A549 treated with ZK216348 at 1 μM for 4 hours (cell line): ENCODE measurements at places on chromosomes 7 and 10. TPM values are rescaled to one million over a fixed set of nuclear protein-coding genes. Genes with fewer than 3 reads are reported as not detected.

ZNF282 gene
- 15.0 to 25.3 TPM (median 23.6 TPM) in 5 replicates for total RNA-seq

MSS51 gene
- total RNA-seq, result 0.40 to 0.65 TPM (median 0.62 TPM) in 5 replicates

ZNF853 gene
- 1.8 to 3.4 TPM (median 2.8 TPM) in 5 replicates for total RNA-seq

SYT15 gene
- 2.0 to 3.9 TPM (median 2.3 TPM) in 5 replicates for total RNA-seq

OGDH gene
- 20.8 to 37.6 TPM (median 31.5 TPM) in 5 replicates for total RNA-seq

GPR15LG gene
- total RNA-seq, result not detected in 5 replicates

ABCF2 gene
- 49.7 to 70.8 TPM (median 65.5 TPM) in 5 replicates for total RNA-seq

CYP3A4 gene
- total RNA-seq, result not detected in 5 replicates

TFR2 gene
- 1.6 to 3.1 TPM (median 2.5 TPM) in 5 replicates for total RNA-seq

FAM241B gene
- 13.3 to 22.9 TPM (median 18.8 TPM) in 5 replicates for total RNA-seq

DDX56 gene
- total RNA-seq, result 96.4 to 130 TPM (median 118 TPM) in 5 replicates

HMX2 gene
- total RNA-seq, result 0.20 to 0.25 TPM (median 0.22 TPM) in 3 of 5 replicates, not detected in the others

TAS2R4 gene
- 0.11 to 0.20 TPM (median 0.18 TPM) in 5 replicates for total RNA-seq

RHBDD2 gene
- 62.5 to 93.2 TPM (median 90.3 TPM) in 5 replicates for total RNA-seq

GGCT gene
- total RNA-seq, result 67.5 to 110 TPM (median 74.4 TPM) in 5 replicates

TRIM4 gene
- 23.0 to 34.7 TPM (median 27.0 TPM) in 5 replicates for total RNA-seq

ZNF518A gene
- 3.8 to 9.3 TPM (median 6.8 TPM) in 5 replicates for total RNA-seq

FXYD4 gene
- not detected in 5 replicates for total RNA-seq

DGKI gene
- total RNA-seq, result 0.11 to 0.97 TPM (median 0.35 TPM) in 3 of 5 replicates, not detected in the others

LRIT1 gene
- total RNA-seq, result not detected in 5 replicates

ARHGEF35 gene
- 0.15 to 0.51 TPM (median 0.33 TPM) in 5 replicates for total RNA-seq

HABP2 gene
- 0.07 to 0.12 TPM (median 0.09 TPM) in 4 of 5 replicates, not detected in the other for total RNA-seq

SPDYE11 gene
- total RNA-seq, result not detected in 5 replicates

ACTL6B gene
- not detected in 5 replicates for total RNA-seq

VSTM2A gene
- not detected in 5 replicates for total RNA-seq

TMEM184A gene
- total RNA-seq, result 6.8 to 14.2 TPM (median 11.3 TPM) in 5 replicates

SPDYE8 gene
- total RNA-seq, result not detected in 5 replicates

BTBD16 gene
- 0.22 to 0.92 TPM (median 0.58 TPM) in 5 replicates for total RNA-seq

ABCC2 gene
- total RNA-seq, result 144 to 173 TPM (median 148 TPM) in 5 replicates

C7orf33 gene
- total RNA-seq, result not detected in 5 replicates

PBLD gene
- 2.6 to 3.5 TPM (median 3.2 TPM) in 5 replicates for total RNA-seq

HOXA1 gene
- total RNA-seq, result 2.7 to 4.7 TPM (median 3.8 TPM) in 5 replicates

GIMAP2 gene
- not detected in 5 replicates for total RNA-seq

SPDYE1 gene
- not detected in 5 replicates for total RNA-seq

NEUROD6 gene
- not detected in 5 replicates for total RNA-seq

NKX1-2 gene
- 0.07 TPM in 1 of 5 replicates, not detected in the others for total RNA-seq

TRIL gene
- total RNA-seq, result not detected in 5 replicates

NAT16 gene
- 0.13 to 0.29 TPM (median 0.22 TPM) in 5 replicates for total RNA-seq

RHOBTB1 gene
- total RNA-seq, result 8.8 to 12.8 TPM (median 9.4 TPM) in 5 replicates

CH25H gene
- 0.15 TPM in 1 of 5 replicates, not detected in the others for total RNA-seq

NRF1 gene
- total RNA-seq, result 9.5 to 11.7 TPM (median 10.3 TPM) in 5 replicates

TSPAN13 gene
- total RNA-seq, result 11.0 to 17.1 TPM (median 14.7 TPM) in 5 replicates

SMO gene
- total RNA-seq, result 10.4 to 18.4 TPM (median 15.3 TPM) in 5 replicates

AGBL3 gene
- total RNA-seq, result 0.67 to 1.2 TPM (median 1.00 TPM) in 5 replicates

ORC5 gene
- 22.6 to 28.2 TPM (median 25.9 TPM) in 5 replicates for total RNA-seq

CLEC5A gene
- total RNA-seq, result not detected in 5 replicates

ANK3 gene
- 0.28 to 0.87 TPM (median 0.63 TPM) in 5 replicates for total RNA-seq

XRCC2 gene
- total RNA-seq, result 3.0 to 5.9 TPM (median 4.5 TPM) in 5 replicates

TCAF2 gene
- total RNA-seq, result 0.27 to 0.75 TPM (median 0.53 TPM) in 5 replicates

TASOR2 gene
- 22.4 to 45.5 TPM (median 35.6 TPM) in 5 replicates for total RNA-seq

DGKB gene
- not detected in 5 replicates for total RNA-seq

NPY4R gene
- total RNA-seq, result 31.8 to 57.9 TPM (median 44.7 TPM) in 5 replicates

ZNF862 gene
- total RNA-seq, result 2.7 to 4.0 TPM (median 3.3 TPM) in 5 replicates

TLX1 gene
- not detected in 5 replicates for total RNA-seq

LIPM gene
- not detected in 5 replicates for total RNA-seq

GJC3 gene
- total RNA-seq, result not detected in 5 replicates
